ENCODE measurements at places on chromosomes 4 and X.

- DNase-seq = no peak
These were observed 28.0 kb downstream of the TBL1X start for GRCh38 chrX:9492901-9493300.

GRCh38 chr4:81490403-81491160 lies 18.9 kb upstream of the RASGEF1B start:
- DNase-seq = no peak

- DNase-seq = no peak
These were observed 416.0 kb upstream of the GALNTL6 start for GRCh38 chr4:171397175-171397574.

DNA sequence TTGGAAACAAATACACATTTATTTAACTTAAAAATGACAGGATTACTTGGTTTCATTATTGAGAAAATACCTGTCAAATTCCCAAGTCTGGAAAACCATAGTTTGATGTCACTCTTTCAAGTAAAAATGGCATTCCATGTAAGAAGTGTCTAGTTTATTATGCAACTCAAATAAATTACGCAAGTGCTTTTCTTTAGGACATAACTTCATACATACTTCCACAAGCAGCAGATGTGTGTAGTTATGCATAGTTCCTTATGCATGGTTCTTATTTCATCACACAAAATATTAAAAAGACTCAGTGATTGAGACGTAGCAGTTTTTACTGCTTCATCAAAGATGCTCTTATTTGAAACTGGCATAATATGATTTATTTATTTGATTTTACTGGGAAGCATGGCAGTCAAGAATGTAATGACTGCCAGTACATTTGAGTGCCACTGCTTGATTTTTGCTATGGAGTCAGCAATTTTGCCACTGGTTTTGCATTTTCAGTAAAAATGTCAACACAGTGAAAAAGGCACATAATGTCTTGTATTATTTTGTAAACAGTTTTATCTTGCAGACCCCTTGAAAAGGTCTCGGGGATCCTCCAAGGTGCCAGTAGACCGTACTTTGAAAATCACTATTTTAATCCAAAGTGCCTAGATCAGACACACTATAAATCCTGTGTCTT lies 62.1 kb downstream of the CLCN3 start:
- no peak for DNase-seq

- peak; percentile 94 for DNase-seq
These were observed at the start of gene CEP135 for GRCh38 chr4:55948726-55949481. TSS of gene CEP135 (plus strand) at chr4:55948945. CDS start at chr4:55952131, 3,186 bp downstream.

GRCh38 chr4:2835978-2836377 lies 7.7 kb upstream of the ADD1 start:
- no peak for DNase-seq

- DNase-seq = no peak
These were observed 28.9 kb upstream of the CHRNA9 start for GRCh38 chr4:40306226-40306625.

DNA sequence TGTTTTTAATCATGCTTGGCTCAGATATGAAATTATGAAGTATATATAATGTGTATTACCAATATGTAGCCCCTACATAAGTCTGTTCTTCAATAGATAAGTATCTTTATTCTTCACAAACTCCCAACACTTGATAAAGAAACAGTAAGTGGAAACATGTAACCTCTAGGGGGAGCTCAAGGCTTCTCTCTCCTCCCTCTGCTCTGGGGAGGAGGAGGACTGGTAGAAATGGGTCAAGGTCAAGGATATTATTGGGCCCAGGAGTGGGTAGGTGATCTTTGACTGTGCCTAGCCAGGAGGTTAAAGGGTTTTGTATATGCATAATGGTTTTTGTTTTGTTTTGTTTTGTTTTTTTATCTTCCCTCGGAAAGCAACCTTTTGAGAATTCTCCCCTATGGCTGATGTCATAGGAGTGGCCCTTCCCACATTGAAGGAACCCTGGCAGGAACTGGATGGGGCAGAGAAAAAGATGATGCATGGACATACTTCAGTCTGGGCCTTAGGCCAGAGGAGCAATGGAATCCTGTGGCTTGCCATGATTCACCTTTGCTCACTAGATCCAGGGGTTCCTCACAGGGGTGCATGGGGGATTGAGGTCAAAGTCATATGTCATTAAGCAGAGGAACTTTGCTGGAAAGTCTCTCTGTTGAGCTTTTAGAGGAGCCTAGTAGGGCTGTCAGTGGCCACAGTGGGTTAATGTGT lies 460.3 kb downstream of the MID1IP1 start:
- DNase-seq = peak; percentile 88

- DNase-seq = peak; percentile 89
These were observed 126.3 kb downstream of the RAPGEF2 start for GRCh38 chr4:159229164-159229563.

DNA sequence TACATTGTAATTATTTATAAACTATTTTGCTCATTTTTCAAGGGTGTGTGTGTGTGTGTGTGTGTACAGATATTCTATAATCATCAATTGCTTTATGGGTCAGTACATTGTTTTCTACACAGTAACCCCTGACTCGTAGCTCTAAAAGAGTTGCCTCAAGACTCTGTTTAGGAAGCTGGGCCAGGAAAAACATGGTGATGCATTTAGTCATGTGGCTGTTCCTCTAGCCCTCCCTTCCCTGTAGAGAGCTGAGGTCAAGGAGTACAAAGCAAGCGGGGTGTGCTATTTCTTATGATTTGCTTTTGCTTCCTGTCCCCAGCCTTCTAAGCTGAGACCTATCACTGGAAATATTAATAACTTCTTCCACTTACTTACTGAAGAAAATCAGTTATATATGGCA lies 34.8 kb upstream of the SPANXD start:
- peak; percentile 39 for DNase-seq

DNA sequence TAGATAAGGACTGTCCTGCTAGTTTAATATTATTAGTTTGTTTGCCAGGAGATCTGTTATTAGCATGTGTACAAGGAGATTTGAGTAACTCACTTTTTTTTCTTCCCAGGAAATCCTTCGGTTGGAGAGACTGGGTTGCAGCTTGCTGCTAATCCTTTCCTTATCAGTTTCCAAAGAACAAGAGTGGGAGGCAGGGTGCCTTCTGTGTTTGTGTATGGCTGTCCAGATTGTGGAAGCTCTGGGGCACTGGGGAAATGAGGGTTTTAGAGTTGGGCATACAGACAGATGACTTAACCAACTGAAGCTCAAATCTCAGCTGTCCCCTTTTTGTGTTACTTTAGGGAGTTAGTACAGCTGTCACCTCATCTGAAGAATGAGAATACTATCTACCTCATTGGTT lies 12.6 kb upstream of the SUPT20HL1 start:
- DNase-seq = no peak

GRCh38 chr4:169741569-169741968 lies 16.2 kb downstream of the HPF1 start:
- no peak for DNase-seq

DNA sequence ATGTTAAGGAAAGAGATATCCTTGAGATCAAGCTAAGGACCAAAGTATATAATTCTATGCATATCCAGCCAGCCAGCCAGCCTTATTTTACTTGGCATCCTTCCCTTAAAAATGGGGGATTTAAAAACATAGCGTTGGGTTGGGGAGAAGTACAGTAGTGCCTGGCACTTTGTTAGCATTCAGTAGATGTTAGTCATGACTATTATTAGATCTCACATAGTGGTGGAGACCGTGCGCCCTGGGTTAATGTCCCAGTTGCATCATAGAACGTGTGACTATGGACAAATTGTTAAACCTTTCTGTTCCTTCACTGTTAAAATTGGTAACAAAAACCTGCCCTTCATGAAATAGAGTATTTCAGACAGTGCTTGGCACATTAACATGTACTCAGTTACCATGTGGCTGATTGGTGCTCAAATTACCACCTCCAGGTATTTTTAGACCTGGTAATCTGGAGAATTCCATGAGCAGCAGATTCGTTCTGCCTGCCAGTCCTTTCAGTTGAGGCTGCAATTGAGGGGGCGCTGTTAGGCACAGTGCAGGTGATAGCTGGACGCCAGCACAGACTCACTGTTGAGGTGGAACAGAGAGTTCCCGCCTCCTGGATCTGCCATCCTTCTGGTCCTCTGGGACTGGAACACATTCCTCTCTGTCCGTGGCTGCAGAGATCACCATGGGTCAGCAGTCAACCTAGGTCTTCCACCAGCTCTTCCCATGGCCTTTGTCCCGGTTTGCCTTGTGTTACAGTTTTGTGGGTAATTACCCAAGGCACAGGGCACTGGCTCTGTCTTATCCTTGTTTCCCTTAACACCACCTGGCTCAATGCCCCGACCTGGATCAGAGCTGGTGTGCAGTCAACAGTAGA lies 31.7 kb downstream of the RBBP7 start:
- peak; percentile 93 for DNase-seq

GRCh38 chr4:10571909-10572308 lies 112.7 kb downstream of the CLNK start:
- DNase-seq = no peak

DNA sequence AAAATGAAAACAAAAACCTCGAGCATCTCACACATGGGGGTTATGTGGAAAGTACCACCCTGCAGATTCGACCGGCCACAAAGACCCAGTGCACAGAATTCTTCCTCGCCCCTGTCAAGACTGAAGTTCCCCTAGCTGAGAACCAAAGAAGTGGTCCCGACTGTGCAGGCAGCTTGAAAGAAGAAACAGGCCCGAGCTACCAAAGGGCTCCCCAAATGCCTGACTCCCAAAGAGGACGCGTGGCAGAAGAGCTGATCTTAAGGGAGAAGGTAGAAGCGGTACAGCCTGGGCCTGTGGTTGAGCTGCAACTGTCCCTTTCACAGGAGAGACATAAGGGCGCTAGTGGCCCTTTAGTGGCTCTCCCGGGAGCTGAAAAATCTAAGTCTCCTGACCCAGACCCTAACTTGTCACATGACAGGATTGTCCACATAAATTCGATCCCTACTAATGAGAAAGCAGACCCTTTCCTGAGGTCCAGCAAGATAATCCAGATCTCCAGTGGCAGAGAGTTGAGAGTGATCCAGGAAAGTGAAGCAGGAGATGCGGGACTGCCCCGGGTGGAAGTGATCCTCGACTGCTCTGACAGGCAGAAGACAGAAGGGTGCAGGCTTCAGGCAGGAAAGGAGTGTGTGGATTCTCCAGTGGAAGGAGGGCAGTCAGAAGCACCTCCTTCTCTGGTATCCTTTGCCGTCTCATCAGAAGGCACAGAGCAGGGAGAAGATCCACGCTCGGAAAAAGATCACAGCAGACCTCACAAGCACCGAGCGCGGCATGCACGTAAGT lies 108.8 kb upstream of the MYOZ2 start:
- DNase-seq = peak; percentile 69

- DNase-seq = peak; percentile 67
These were observed 7.9 kb downstream of the BDH2 start for GRCh38 chr4:103091601-103092223.

DNA sequence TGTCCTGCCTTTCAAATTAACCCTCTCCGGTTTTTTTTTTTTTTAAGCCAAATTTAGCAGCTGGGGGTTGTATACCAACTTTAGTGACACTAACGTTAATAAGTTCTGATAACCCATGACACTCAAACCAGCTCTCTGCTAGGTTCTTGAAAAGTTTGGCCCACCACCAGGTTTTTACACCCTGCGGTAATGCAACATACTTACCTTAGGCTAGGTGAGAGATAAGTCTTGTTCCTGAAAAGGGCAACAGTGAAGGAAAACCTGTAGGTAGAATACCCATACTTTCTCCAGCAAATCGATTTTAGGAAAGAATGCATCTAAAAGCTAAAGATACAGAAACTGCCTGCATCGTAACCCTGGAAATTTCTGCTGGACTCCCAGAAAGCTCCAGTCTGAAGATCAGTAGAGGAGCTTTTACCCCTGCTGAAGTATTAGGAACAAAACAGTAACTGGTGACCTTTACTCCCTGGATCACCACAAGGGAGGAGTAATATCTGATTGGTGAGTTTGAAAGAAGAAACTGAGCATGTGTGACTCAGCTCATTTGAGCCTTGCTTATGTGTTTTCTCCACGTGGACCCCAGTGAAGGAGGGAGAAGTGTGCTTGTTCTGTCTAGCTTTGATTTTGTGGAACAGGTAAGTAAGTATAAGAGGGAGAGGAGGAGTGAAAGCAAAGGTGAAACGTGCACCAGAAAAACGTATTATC lies 34.4 kb upstream of the COX18 start:
- DNase-seq = no peak

DNA sequence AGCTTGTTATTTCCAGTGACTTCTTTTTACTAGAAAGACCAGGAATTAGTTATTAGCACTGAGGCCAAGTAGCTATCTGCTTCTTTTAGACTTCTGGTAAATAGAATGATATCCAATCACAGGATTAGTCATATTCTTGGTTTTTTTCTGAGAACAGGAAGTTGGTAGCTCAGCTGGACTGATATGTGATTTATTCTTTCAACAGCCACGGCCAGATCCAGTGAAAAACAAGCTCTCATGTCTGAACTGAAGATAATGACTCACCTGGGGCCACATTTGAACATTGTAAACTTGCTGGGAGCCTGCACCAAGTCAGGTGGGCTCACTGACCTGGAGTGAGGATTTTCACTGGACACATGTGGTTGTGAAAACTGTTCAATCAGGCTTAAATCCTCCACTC lies 48.6 kb downstream of the PDGFRA start:
- DNase-seq = peak; percentile 74

- no peak for DNase-seq
These were observed 105.5 kb downstream of the PARM1 start for GRCh38 chr4:75038376-75038775.

DNA sequence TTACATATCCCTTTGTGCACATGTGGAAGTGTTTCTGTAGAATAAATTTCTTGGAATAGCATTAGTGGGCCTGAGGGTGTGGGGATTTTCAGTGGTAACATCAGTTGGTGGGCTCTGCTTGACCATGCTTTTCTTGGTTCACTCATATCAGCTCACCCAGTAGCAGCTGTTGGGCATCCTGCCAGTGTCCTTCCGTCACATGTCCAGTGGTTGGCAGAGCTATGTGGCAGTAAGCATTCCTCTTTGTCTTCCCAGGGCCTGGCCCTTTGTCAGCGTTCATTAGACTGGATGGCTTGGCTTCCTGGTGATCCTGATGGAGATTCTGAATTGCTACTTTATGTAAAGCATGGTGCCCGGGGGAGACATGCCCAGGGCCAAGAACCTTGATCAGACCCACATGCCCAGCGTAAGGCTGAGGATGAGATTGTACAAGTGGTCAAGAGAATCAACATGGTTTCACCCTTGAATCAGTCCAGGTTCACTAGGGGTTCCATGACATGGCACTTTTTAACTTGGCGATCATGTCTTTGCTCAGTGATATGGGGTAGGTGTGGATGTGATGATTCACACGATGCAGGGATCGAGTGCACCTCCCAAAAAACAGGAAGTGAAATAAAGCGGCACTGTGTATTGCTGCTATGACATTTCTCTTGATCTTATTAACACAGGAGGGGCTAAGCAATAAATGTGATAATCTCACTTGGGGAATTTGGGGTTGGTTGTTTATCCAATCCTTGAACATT lies 72.1 kb upstream of the IGFBP7 start:
- DNase-seq = no peak

GRCh38 chr4:153655928-153656327 lies 28.2 kb upstream of the TLR2 start:
- DNase-seq = no peak

DNA sequence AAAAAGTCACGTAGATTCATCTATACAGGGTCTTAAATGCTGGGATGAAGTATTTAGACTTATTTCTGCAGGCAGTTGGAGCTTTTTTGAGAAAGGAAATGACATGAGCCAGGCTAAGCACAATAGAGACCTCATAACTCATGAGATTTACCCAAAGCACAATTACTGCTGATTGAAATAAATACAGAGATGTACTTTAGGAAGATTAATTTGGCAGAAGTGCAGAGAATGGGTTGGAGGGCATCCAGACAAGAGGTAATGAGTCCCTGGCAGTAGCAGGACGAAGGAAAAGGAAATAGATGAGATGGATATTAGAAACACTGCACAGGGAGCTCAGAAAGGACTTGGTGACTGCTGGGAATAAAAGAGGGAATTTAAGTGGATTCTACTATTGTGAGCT lies 129.1 kb downstream of the SHROOM4 start:
- DNase-seq = no peak

- no peak for DNase-seq
These were observed 73.6 kb upstream of the TBC1D9 start for GRCh38 chr4:140829825-140830224.
